ENCODE measurements at places on chromosomes 7 and 10. TPM values are rescaled to one million over a fixed set of nuclear protein-coding genes. Genes with fewer than 3 reads are reported as not detected.

DNA sequence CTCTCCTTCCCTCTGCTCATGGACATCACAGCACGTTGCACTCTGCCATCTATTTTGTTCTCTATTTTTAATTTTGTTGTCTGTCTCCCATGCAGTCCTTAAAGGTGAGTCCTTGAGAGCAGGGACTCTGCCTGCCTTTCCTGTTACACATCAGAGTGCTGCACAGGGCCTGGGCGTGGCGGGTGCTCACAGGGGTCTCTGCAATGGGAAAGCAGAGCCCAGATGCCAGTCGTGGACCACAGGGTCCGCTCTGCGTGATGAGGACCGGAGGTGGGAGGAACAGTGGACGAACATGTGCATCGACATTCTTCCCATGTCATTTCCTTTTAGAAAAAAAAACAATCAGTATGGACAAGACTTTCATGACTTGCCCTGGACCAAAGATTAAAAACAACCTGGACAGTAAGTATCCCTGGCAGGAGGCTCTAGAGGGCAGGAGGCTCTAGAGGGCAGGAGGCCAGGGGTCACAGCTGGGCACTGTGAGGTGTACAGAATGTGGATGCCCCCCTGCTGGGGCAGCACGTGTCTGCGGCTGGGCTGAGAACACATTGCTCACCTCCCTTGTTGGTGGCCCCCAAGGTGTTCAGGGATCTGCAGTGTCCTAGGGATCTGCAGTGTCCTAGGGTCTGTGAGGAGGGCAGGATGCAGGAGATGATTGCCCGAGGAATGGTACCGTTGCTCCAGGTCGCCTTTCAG, 29.6 kb upstream of the ZNF488 start:
- no peak for DNase-seq

- no peak for DNase-seq
These were observed 597.6 kb downstream of the NXPH1 start for GRCh38 chr7:9030976-9031375.

- no peak for DNase-seq
These were observed 7.3 kb upstream of the ASB4 start for GRCh38 chr7:95478272-95479037.

- DNase-seq = peak; percentile 40
These were observed 3.1 kb upstream of the HOXA9 start for GRCh38 chr7:27168265-27168947.

DNA sequence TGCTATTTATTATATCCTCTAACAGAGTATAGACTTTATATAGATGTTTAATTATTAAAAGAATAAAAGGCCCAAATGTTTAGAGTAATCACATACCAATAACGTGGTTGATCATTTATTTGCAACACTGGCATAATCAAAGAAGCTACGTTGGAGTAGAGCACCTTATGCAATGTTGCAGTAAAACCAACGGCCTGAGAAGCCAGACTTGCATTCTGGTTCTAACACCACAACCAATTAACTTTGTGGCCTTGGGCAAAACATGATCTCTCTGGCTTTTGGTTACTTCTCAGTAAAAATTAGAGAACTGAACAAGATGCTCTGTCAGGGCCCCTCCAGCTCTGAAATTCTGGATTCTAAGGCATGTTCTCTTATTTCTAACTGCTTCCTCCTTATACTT, 476.2 kb downstream of the GRM8 start:
- no peak for DNase-seq

- DNase-seq = no peak
These were observed 30.9 kb upstream of the VCL start for GRCh38 chr10:73967022-73967429.

- DNase-seq = no peak
These were observed 69.4 kb downstream of the EBF3 start for GRCh38 chr10:129894698-129895097.

GRCh38 chr7:93148144-93148543, at the start of gene SAMD9L:
Gene SAMD9L (minus strand): TSS chr7:93148385. CDS start chr7:93135971, 12,414 bp downstream.
- no peak for DNase-seq

GRCh38 chr10:4117604-4118003, 332.6 kb upstream of the KLF6 start:
- DNase-seq = no peak

DNA sequence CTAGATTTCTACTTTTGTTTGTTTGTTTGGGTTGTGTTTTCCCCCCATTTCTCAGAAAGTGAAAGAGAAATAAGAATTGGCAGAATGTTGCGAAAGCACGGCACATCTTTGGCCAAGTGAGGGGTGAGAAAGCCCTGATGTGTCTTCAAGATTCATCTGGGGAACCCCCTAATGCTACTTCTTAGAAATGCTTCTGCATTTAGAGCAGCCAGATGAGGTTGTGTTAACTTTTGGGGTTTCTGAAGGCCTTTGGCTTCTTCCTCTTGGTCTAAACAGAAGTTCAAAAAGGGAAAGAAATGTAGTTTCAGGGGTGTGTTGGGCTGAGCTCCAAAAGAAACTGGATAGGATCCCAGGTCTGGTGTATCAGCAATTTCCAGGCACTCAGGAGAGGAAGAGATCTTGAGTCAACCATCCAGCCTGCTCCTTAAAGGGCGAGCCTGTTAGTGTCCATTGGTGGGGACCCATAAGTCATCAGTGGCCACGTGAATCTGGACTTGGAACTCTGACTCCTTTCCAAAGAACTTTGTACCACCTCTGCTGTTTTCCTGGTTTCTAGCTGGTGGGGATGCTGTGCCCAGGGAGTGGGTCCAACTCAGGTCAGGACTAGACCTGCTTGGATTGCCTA, 6.5 kb downstream of the DUSP5 start:
- DNase-seq = no peak

DNA sequence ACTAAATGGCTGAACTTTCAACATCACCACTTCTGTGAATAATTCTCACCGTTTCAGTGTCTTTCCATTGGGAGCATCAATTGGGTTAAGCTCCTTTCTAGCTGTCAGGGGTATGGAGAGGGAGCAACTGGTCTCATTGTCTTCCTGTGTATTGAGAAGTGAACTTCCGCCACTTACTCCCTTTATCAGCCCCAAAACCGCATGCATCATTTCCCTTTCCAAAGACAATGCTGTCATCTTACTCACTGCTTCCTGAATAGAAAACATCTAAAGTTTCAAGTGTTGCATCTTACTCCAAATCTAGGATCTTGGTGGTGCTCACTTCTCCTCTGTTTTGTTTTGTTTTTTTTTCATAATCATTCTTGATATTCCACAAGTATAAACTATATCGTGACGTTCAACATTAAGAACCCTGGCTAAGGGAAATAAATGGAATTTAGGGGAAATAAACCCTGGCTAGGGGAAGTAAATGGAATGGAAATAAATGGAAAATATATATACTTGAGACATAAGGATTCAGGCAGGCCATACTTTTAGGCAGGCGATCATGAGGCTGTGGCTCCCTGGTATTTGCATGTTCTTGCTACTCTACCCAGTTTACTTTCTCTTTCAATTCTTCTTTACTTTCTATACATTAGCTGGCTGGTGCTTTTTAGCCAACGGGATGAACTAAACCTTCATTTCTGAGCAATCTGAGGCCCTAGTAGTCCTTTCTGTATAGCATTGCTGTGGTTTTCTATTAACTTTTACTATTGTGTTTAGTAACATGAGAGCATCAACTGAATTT, 371.9 kb downstream of the BMPER start:
- DNase-seq = no peak

DNA sequence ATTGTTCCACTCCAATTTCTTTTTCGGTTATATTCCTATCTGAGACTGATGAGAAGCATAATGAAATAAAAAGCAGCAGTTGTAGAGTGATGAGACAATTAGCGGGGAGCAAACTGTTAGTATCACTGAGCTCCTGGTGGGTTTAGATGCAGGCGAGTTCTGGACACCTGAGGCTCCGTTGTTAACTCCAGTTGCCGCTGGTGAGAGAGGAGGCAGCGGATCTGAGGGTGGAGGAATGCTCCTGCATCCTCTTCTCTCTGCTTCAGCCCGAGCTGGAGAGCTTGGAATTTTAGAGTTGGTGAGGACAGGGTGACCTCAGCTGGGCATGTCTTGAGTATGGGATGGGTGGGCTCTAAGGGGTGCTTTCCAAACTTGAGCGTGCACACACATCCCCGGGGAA, 31.4 kb downstream of the LRMDA start:
- DNase-seq = no peak

DNA sequence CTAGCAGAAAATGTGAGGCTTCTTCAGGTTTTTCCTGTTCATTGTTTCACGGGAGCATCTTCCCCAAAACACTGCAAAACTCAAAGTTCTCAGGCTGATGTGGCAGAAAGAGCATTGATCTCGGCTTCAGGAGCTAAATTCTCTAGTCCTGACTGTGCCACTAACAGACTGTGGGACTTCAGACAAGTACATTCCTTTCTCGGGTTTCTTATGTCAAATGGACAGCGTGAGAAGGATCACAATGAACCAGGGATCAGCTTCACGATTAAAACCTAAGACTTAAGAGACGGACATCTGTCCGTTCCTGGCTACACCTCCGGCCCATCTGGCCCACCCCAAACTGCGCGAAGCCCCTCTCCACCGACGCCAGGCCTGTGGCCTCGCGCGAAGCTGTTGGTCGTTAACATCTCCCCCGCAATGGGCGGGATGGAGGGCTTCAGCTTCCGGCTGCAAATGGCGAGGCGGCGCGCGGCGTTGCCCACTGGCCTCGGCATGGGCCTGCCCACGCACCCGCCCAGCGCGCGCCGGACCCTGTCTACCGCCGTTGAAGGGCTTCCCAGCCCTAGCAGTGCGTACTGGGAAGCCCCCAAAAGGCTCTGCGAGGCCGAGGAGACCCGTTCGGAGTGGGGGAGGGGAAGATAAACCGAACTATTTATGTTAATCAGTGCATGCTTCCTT, 549 bp upstream of the DDX50 start:
- DNase-seq = peak; percentile 82

GRCh38 chr10:67606572-67606971, 89.4 kb downstream of the CTNNA3 start:
- no peak for DNase-seq

DNA sequence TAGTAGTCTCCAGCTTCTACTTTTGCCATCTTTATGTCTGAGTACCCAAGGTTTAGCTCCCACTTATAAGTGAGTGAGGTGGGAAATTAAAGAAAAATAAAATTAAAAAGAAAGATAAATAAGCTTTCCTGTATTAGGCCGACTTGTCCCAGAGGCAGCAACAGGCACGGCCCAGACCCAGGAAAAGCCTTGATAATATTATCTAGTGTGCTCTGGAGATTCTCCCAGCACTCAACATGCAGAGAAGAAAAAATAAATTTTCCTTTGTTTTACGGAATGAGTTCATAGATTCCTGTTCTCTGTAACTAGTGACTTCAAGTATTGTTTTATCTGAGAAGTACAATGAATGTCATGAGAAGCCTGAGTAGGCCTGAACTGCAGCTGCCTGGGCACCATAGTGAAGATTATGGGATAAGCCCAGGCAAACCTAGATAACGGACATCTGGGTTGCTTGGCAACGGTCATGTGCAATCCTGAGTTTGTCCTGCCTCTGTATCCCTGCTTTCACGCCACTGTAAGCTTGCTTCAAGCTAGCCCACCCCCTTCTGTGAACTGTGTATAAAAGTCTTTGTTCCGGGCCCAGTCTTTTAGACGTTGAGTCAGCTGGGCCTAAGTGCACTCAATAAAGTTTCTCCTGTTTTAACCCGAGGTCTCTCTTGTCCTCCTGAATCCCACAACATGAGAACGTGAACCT, 6.4 kb downstream of the ATE1 start:
- DNase-seq = no peak

- no peak for DNase-seq
These were observed 39.5 kb upstream of the DGKI start for GRCh38 chr7:137886281-137886680.

DNA sequence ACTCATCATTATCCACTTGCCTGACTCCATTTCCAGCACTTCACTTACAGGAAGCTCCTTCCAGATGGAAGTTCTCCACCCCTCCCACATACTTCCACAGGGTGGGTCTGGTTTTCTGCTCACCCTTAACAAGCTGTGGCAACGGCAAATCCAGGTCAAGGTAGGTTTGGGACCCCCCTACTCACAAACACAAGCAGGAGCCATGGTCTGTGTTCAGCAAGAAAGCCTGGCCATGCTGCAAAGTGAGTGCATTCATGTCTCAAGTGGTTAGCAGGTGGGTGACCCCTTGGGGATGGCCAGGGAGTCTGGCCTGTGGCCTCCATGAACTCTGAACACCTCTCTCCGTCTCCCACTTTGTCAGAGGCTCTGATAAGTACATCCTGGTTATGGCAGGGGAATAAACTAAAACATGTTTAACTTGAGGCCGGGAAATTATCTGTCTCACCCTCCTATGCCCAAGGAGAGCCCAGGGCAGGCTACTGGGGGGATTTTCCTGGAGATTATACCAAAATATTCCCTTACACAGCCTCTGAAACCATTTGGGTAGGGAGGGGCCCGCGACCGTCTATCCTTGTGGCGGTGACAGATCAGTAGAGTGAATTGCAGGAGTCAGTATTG, 844 bp downstream of the XPNPEP1 start:
- no peak for DNase-seq

- DNase-seq = no peak
These were observed 26.6 kb downstream of the FAM3C start for GRCh38 chr7:121369462-121369861.

GCK gene
- 17.4 TPM for polyA plus RNA-seq

CCDC172 gene
- polyA plus RNA-seq = not detected

GIMAP1 gene
- polyA plus RNA-seq = 7.8 TPM

CNPY1 gene
- not detected for polyA plus RNA-seq

TRIM50 gene
- 0.07 TPM for polyA plus RNA-seq

ATRNL1 gene
- 0.75 TPM for polyA plus RNA-seq

ZNF316 gene
- polyA plus RNA-seq = 11.7 TPM

All from right cardiac atrium (tissue), 5 donors.